ENCODE measurements at places on chromosomes 2 and 18.

GRCh38 chr2:174748948-174749347 lies 15.3 kb downstream of the CHRNA1 start:
- peak; percentile 70 for DNase-seq

- no peak for DNase-seq
Observed at GRCh38 chr2:232286001-232286868, 92.3 kb upstream of the ALPP start.

- DNase-seq = no peak
Observed at GRCh38 chr18:13217971-13218367, 591 bp upstream of the LDLRAD4 start.

DNA sequence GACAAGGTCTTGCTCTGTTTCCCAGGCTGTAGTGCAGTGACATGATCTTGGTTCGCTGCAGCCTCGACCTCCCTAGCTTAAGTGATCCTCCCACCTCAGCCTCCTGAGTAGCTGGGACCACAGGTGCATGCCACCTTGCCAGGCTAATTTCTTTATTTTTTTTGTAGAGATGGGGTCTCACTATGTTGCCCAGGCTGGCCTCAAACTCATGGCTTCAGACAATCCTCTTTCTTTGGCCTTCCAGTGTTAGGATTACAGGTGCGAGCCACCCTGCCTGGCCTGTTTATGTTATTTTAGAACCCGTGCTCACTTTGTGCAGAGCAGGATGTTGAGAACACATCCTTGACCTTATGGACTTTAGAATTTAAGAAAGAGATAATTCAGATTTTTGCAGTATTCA lies 17.4 kb downstream of the FAM117B start:
- no peak for DNase-seq

GRCh38 chr2:96088340-96089335 lies 27.7 kb downstream of the ADRA2B start:
- no peak for DNase-seq

- DNase-seq = no peak
Observed at GRCh38 chr2:118755901-118756300, 91.5 kb downstream of the EN1 start.

DNA sequence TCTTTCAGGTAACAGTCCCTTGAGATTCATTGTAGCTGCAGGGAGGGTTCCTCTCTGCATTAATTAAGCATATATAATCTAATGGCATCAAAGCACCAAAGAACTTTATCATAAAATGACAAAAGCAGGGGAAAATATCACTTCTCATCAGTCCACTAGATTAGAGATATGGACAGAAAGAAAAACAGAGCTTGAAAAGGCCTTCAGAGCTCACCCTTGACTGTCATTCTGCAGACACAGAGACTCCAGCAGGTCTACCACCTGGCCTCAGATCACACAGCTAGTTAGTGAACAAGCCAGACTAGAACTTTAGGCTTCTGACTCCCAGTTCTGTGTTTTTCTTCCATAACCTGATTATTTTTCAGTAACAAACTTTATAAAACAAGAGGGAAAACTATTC lies 88.5 kb downstream of the FIGN start:
- DNase-seq = no peak

- peak; percentile 69 for DNase-seq
Observed at GRCh38 chr2:48253301-48253700, 276.7 kb upstream of the STON1 start.

- no peak for DNase-seq
Observed at GRCh38 chr18:34890486-34891085, 150.6 kb upstream of the MAPRE2 start.

GRCh38 chr2:18244845-18245244 lies 315.6 kb downstream of the RDH14 start:
- DNase-seq = no peak

DNA sequence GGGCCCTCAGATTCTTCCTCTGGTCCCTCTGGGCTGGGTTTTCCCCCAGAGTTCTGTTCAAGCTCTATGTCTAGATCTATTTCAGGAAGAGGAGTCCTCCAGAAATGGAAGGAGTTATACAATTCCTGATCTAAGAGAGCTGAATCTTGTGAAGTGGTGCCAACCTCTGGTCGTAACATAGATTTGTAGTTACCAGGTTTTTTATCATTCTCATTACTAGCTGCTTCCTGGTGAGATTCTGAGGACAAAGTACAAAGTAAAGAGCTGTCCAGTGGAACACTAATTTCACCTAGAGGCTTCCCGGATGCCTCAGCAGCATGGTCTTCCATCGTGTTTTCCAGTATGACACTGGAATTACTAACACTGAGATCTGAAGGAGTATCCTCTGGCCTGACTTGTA lies 44.1 kb downstream of the PPP4R1 start:
- DNase-seq = no peak

- DNase-seq = no peak
Observed at GRCh38 chr2:240234503-240234951, 94.1 kb upstream of the OTOS start.

DNA sequence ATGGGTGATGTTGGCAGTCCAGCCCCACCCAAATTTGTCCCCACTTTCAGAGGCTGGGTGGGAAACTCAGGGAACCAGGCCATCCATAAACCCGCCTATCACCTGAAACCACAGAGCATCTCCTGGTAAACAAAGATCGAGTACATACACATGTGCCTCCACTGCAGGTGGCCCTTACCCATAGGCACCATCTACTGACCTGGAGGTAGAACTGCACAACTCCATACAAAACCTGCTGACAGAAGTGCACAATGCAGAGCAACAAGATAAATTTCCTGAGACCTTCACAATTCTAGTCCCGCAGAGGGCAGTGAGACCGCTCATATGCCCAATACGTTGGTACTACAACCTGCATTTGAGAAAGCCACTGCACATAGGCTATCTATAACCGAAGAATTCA lies 856.3 kb downstream of the SUCLG1 start:
- peak; percentile 9 for DNase-seq

DNA sequence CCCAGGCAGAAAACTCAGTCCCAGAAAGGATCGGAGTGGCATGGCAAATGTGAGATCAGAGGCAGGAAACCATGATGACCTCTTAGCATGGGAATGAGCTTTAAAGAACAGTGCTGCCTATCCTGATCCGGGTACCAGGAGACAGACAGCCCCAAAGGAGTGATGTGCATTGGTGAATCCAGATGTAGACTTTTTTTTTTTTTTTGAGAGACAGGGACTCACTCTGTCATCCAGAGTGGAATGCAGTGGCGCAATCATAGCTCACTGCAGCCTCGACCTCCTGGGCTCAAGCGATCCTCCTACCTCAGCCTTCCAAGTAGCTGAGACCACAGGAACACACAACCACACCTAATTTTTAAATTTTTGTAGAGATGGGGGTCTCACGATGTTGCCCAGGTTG lies 122.7 kb downstream of the VAPA start:
- no peak for DNase-seq

- DNase-seq = no peak
Observed at GRCh38 chr18:51562866-51563265, 365.4 kb upstream of the MEX3C start.

DNA sequence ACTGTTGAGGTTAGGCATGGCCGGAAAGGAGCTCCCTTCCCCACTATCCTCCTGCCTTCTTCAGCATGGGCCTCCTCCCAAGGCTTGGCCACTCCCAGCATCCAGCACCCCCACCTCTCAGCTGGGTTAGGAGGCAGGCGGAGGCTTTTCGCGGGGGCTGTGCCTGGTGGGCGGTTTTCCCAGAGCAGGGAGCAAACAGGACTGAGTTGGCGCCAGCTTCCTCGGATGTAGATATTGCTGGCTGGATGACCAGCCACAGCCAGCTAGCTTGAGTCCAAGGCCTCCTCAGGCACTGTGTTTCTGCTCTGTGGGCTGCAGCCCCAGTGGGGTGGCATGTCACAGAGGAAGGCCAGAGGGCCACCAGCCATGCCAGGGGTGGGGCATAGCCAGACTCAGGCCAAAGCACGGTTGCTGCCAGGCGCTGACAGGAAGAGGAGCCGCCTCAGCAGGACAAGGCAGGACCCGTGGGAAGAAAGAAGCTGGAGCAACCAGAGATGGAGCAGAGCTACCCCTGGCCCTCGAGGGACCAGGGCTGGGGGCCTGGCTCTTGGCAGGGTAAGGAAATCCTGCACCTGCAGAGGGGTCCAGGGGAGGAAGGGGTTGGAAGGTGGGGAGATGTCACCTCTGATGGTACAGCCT lies at the start of gene TCF23:
Gene TCF23, plus strand, starts transcription at position 204 of the 639 bp plus-strand sequence. Its CDS starts 130 bp downstream, at position 334.
- no peak for DNase-seq

- DNase-seq = no peak
Observed at GRCh38 chr2:238487652-238488346, 61.1 kb downstream of the ASB1 start.

DNA sequence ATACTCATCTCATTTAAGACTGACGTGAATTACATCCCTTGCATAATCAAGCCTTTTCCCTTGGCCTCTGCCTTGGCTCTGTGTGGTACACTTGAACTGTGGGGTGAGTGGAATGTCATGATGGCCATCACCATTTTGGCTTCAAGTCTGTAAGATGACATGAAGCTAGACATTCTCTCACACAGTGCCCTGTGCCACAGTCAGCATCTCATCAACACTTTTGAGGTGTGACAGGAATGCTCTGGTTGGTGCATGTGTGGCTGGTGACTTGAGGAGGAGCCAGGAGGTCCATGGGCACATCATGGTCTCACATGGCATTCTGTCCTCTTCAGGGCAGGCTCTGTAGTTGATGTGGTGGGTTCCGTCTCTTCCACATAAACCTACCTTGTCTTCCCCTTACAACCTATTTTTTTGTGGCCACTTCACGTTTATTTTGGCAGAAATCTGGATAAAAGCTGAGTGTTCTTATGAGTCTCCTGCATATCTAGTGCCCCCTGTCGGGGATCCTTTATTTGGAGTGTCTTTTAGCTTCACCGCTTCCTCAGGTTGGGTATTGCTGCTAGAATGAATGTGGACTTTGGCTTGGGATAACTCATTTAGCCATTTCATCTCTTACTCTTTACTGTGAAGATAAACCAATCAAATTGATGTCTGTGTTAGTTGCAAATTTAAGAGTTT lies 28.1 kb downstream of the MAP4K4 start:
- peak; percentile 24 for DNase-seq

DNA sequence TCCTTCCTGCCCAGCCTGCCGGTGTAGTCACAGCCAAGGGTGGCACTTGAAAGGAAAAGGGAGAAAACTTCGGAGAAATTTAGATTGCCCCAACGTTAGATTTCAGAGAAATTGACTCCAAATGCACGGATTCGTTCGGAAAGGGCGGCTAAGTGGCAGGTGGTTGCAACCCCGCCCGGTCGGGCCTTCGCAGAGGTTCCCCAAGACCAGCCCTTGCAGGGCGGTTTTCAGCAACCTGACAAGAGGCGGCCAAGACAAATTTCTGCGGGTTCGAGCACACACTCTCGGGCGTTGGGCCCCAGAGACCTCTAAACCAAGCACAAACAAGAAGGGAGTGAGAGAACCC lies 4.8 kb downstream of the ONECUT2 start:
- DNase-seq = no peak

DNA sequence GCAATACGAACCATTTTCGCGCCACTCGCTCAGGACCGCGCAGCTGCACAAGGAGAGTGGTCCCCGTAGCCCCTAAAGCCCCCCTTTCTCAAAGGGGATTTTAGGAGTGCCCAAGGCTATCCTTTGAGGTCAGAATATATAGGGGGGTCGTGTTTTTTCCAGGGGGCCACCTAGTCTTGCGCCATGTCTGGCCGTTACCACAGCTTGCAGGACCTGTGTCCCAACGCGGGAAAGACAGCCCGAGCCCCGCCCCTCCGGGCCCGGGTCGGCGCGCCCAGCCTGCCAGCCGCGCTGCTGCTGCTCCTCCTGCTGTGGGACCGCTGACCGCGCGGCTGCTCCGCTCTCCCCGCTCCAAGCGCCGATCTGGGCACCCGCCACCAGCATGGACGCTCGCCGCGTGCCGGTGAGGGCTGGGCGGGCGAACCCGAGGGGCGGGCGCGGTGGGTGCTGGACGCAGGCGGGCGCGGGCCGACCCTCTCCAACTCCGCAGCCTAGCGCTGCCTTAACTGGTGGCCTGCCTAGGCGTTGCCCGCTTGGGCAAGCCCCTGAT lies at the start of gene CDCA7:
Gene CDCA7, plus strand, starts transcription at position 291 of the 550 bp plus-strand sequence. Its CDS starts 92 bp downstream, at position 383.
- DNase-seq = peak; percentile 91

- DNase-seq = no peak
Observed at GRCh38 chr2:223494942-223495341, 107.2 kb downstream of the SCG2 start.

DNA sequence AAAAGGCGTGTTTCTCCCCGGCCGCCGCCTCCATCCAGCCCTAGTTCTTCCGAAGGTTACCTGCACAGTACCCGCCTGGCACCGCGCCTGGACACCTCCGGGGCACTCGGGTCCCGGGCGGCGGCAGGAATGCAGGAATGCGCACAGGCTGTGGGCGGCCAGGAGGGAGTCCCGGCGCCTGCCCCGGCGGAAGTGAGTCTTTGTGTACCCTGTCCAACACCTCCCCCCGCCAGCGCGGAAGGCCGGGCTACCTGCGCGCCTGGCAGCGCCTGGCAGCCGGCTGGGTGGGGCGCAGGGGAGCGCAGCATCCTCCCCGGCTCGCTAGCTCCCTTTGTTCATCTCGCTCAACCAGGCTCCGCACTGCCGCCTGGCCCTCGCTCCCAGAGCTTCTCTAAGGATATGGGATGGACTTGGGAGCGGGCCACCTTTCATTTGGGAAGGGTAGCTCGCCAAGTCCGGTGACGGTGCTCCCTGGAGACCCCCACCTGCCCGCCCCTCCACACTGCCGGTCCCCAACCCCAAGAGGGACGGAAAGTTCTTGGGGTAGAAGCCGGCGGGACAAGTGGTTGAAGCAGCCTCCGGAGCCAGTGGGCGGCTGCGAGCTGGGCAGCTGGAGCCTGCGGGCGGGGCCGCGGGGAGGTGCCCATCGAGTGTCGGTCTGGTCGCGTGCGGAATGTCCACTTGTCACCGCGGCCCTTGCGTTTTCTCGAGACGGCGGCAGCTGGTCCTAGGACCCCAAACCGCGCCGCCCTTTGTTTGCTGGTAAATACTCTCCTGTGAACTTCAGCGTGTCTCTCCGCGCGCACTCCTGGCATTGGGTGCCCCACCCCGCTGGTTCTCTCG lies 1.2 kb upstream of the ST6GAL2 start:
- DNase-seq = no peak

DNA sequence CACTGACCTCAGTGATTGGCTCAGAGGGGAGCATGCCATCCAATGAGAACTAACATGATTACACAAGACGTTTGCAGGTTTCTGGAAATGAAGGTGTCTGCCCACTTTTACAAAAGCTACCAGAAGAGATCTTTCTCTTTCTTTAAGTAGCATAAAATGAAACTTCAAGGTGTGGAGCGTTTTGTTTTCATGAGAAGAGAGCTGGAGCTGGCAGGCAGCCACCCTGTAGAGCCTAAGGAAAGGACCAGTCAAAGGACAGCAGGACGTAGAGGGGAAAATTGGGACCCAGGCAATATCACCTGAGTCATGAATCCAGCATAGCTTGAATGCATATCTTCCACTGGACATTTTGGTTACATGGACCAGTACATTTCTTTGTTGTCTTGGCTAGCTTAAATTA lies 331.0 kb downstream of the EPHA4 start:
- no peak for DNase-seq

- DNase-seq = no peak
Observed at GRCh38 chr2:183283209-183283608, 159.0 kb downstream of the NUP35 start.

- no peak for DNase-seq
Observed at GRCh38 chr2:8225266-8225665, 456.6 kb upstream of the ID2 start.

All from OCI-M1 (cell line).